ENCODE measurements at places on chromosomes 3 and 15.

- DNase-seq = no peak
Observed at GRCh38 chr3:61821823-61822251, 260.5 kb downstream of the PTPRG start.

GRCh38 chr3:8741581-8742261 is 8.1 kb downstream of the CAV3 start:
- no peak for DNase-seq

GRCh38 chr3:155032918-155033317 is 47.2 kb upstream of the MME start:
- DNase-seq = no peak

- DNase-seq = no peak
Observed at GRCh38 chr3:112351823-112352222, 18.9 kb downstream of the CD200 start.

DNA sequence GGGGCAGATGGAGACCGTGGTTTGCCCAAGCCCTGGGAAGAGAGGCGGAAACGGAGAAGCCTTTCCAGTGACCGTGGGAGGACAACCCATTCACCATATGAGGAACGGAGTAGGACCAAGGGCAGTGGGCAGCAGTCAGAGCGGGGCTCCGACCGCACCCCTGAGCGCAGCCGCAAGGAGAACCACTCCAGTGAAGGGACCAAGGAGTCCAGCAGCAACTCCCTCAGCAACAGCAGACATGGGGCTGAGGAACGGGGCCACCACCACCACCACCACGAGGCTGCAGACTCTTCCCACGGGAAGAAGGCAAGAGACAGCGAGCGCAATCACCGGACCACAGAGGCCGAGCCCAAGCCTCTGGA is 2.0 kb downstream of the RBM15B start:
- no peak for DNase-seq

- no peak for DNase-seq
Observed at GRCh38 chr15:57665939-57666338, 40.6 kb upstream of the POLR2M start.

GRCh38 chr15:68440136-68440535 is 8.2 kb upstream of the ITGA11 start:
- no peak for DNase-seq

DNA sequence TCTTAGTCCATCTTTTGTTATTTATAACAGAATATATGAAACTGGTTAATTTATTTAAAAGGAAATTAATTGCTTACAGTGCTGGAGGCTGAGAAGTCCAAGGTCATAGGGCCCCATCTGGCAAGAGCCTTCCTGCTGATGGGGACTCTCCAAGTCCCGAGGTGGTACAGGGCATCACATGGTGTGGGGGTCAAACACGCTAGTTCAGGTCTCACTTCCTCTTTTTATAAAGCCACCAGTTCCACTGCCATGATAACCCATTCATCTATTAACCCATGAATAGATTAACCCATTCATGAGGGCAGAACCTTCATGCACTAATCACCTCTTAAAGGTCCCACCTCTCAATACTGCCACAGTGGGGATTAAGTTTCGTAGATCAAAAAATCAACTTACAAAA is 659.3 kb downstream of the NAALADL2 start:
- no peak for DNase-seq

- no peak for DNase-seq
Observed at GRCh38 chr3:154210986-154211385, 89.8 kb downstream of the ARHGEF26 start.

DNA sequence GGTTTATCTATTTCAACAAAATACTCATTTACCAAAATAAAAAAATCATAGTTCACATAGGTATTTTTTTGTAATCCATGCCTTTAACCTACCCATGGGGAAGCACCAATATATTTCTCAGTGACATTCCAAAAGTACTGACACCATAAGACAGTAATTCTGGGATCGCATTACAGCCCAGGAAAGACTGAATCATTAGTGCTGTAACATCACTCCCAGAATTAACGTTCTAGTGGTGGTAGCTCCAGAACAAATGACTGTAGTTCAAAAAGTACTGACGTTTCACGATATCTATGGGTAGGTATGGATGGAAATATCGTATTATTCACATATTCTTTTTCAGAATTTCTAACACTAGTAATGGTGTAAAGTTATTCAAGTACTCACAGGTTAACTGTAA is 54.3 kb upstream of the NEK10 start:
- no peak for DNase-seq

DNA sequence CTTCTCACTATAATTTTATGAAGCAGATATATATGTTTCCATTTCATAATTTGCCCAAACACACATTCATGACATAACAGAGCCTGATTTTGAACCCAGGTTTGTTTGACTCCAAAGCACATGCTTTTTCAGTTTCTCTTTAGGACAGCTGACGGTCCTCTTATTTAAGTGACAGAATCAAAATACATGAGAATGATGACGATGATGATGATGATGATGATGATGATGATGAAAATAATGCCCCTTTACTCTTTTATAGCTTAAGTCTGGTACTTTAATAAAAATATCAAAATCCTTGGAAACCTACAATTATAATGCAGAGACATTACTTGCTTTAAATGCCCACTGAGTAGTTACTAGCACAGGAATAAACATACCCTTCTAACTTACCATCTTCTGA is 15.3 kb downstream of the COPB2 start:
- no peak for DNase-seq

GRCh38 chr3:106773795-106774194 is 603.4 kb upstream of the CCDC54 start:
- DNase-seq = no peak

GRCh38 chr15:90301707-90302300 is 36.3 kb downstream of the NGRN start:
- DNase-seq = no peak

- no peak for DNase-seq
Observed at GRCh38 chr3:64463981-64464380, 223.8 kb downstream of the ADAMTS9 start.

GRCh38 chr15:59456114-59456513 is 18.1 kb downstream of the FAM81A start:
- no peak for DNase-seq

- DNase-seq = no peak
Observed at GRCh38 chr15:63986185-63986680, 60.1 kb downstream of the DAPK2 start.

- no peak for DNase-seq
Observed at GRCh38 chr15:56948764-56949101, 30.3 kb downstream of the TCF12 start.

DNA sequence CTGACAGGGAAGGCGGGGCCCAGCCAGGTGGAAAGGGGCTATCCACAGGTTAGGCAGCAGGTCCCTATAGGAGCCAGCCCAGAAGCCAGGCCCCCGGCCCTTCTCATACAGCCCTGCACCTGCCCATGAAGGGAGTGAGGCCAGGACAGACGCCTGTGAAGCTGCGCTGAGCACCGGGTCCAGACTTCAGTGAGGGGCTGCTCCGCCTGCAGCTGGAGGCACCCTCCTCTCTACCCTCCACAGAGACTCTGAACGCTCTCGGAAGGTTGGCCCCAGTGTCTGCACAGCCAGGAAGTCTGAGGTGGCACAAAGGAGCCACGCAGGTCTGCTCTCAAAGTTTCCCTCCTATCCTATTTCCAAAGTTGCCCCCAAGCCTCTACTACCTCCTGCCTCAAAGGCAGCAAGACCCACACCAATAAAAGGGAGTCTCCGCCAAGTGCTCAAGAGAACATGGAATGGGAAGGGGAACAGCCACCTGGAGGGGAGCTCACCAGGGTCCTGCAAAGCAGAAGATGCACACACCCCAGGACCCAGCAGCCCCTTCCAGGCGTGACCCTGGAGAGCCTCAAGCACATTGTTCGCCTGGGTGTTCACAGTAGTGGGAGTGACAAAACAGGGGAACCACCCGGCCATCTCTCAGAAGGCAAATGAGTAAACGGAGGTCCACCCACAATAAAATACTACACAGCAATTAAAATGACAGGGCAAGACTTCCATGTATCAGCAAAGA is 19.5 kb downstream of the XXYLT1 start:
- DNase-seq = no peak

- DNase-seq = no peak
Observed at GRCh38 chr15:60004846-60005351, 788 bp downstream of the FOXB1 start.

- no peak for DNase-seq
Observed at GRCh38 chr15:88890495-88890894, 4.8 kb downstream of the HAPLN3 start.

- DNase-seq = no peak
Observed at GRCh38 chr3:133280586-133280985, 119.3 kb upstream of the BFSP2 start.

DNA sequence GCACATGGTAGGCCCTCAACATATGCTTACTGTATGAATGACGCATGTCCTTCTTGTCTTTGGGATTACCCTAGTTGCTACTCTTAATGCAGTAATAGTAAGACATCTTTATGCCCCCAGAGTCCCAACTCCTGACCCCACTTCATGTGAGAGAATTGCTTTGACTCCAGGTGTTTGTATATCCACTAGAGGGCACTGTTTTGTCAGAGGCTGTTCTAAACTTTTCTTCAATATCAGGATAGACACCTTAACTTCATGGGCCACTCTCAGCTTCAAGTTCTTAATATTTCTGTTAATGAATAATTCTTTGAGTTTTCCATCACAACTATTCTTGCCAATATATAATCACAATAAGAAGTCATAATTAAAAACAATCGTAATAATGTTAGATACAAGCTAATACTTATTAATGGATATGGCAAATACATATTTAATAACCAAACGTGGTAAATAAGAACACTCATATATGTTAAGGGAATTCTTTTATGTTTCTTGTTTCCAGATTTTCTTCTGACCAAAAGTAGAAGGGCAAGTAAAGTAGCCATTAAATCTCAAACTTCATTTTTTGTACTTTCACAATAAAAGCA is 337.2 kb upstream of the DNAJC19 start:
- DNase-seq = peak; percentile 7

DNA sequence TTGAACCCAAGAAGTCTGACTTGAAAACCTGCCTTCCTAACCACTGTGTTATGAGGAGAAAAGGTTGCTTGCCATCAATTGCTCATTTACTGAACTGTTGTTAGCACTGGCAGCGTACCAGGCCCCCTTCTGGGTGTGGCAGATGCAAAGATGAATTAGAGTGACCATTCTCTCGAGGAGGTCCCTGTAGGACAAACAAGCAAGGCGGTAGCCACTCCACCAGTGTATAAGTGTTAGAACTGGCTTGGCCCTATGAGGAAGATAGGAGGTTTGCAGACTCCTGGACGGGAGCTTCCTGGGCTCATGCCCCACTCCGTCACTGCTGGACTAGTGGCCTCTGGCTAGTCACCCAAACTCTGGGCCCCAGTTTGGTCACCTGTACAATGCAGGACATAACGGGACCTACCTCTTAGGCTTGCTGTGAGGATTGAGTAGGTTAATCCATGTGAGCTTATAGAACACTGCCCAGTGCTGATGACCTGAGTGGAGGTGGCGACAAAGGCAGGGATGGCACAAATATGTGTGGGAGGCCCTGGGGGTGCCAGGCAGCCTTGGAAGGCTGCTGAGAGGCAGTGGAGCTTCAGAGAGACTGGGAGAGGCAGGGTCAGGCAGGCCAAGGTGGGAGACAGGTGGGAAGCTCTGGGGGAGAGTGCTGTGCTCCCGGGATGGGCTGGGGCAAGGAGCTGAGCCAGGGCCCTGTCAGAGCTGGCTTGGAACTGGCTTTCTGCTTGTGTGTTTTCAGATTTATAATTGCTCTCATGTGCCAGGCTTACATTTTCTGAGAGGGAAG is 145.9 kb downstream of the DNAJB8 start:
- DNase-seq = no peak

GRCh38 chr3:131231710-131232389 is 149.7 kb upstream of the NUDT16 start:
- DNase-seq = no peak

DNA sequence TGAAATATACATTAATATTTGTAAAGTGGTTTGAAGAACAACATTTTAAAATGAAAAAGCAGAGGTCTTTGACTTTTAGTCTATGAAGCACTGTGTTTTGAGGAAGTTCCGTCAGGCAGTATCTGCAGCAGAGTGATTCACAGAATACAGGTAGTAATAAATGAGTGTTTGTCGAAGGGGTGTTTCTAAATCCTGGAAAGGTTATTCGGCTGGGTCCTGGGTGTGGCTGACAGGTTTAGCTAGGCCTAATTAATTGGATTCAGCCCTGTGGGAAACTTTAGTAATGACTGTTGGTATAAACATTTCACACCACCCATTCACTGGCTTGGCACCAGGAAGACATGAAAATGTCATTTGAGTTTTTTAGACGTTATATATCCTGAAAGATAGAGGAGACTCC is 51.3 kb downstream of the TIPARP start:
- no peak for DNase-seq

GRCh38 chr3:11305509-11305908 is 33.3 kb downstream of the ATG7 start:
- no peak for DNase-seq

DNA sequence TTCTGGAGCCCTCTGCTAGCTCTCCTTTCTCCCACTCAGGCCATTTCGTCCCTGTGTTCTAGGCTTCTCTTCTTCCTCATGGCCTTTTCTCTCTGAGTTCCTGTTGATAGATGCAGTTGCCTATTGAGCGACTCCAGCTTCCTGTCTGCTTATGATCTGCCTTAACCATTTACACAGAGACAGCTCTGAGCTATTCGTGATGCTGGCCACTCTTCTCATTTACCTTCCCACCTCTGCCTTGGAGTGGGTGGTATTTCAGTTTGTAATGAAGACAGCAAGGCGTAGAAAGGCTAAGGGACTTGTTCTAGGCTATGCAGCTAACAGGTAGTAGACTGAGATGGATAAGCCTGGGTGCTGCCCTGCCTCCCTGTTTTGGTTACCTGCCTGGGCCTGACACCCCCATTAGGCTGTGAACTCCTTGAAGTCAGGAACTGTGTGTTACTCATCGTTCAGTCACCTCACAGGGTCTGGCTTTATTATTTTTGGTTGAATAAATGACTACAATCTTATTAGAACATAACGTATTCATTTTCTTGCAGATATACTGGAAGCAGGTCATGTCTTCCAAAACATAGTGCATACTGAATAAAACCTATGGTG is 12.6 kb upstream of the ZBTB47 start:
- no peak for DNase-seq

DNA sequence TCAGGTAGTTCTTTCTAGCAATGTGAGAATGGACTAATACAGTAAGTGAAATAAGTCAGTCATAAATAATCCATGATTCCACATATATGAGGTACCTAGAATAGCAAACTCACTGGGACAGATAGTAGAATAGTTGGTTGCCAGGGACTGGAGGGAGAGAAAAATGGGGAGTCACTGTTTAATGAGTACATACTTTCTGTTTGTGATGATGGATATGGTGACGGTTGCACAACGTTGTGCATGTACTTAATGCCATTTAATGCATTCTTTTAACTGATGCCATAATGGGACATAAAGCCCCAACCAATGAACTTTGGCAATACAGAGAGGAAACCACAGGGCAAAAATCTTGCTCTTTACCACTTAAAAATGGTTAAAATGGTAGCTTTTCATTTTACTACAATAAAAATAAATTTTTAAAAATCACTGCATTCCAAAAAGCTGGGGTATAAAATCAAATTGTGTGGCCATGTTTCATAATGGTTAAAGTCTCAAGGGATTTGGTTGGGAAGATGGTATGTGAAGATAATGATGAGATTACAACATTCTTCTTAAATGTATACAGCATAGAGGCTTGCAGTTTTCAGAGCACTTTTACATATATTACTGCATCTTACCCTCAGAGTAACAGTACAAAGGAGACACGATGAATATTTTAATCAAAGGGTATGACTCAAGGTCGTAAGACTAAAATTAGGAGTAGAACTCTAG is 45.2 kb downstream of the ADAM10 start:
- DNase-seq = no peak

GRCh38 chr3:16600780-16601536 is 4.3 kb downstream of the DAZL start:
- DNase-seq = peak; percentile 84

Measured in CD4-positive, alpha-beta T cell treated with Interleukin-2 at 100 ng/mL for 4 hours (primary cell).